ENCODE measurements at places on chromosomes 13 and 19.
A peak's percentile ranks its signal among the peaks of the same experiment; 100 is the strongest.

GRCh38 chr13:100811024-100811865, 136.7 kb upstream of the TMTC4 start:
- no peak for DNase-seq

DNA sequence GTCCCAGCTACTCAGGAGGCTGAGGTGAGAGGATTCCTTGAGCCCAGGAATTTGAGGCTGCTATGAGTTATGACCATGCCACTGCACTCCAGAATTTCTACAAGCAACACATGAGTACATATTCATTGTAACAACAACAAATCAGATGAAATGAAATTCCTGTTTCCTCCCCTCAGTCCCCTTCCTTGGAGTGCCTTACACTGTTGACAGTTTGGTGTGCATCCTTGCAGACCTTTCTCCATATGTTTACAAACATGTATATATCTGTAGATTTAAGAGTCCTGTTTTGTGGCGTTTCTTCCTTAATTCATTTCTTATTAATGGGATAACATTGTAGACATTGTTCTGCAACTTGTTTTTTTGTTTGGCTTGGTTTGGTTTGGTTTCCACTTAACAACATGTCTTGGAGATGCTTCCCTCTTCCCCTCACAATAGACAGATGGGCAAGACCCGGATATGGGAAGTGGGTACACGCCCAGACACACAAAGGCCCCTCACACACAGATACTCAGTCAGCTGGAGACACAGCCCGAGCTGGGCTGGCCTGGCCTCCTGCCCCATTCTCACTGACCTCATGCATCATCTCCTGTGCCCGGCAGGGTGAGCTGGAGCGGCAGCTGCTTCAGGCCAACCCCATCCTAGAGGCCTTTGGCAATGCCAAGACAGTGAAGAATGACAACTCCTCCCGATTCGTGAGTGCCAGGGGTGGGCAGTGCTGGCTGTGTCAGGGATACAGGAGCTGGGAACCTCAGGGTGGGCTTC, 21.7 kb downstream of the MYH14 start:
- DNase-seq, result no peak

DNA sequence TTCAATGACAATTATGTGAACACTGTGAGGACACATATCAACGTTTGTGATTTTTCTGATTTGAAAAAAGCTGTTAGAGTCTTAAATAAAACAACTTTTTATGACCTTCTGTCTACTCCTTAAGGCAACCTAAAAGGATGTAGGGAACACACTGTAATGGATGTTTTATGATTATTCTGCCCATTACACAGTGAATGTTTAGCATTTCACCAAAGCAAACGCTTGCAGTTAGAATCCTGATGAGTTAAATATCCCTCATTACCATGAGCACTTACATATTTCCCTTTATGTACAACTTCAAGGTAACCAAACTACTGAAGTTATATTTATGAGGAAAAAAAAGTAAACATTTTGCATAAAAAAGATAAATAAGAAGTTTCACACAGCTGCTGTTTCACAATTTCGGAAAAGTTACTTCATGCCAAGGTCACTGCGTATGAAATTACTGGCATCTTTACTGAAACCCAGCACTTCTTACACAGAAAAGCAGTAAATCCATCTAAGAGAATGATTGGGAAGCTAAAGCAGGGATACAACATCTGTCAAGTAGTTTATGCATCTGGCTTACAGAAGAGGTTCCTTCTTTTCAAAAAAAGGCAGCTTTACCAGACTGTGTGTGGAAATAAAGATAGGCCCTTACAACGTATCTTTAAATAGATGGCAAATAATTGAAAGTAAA, 733.7 kb upstream of the ATXN8OS start:
- DNase-seq, result no peak

- DNase-seq, result peak; percentile 82
Measured at GRCh38 chr19:18388100-18388959, 2.4 kb downstream of the GDF15 start.

GRCh38 chr13:98396071-98396710, 180.7 kb downstream of the STK24 start:
- no peak for DNase-seq

- no peak for DNase-seq
Measured at GRCh38 chr13:33410619-33411018, 125.1 kb upstream of the STARD13 start.

- no peak for DNase-seq
Measured at GRCh38 chr13:68927387-68928026, 1180.1 kb upstream of the ATXN8OS start.

GRCh38 chr13:98105929-98106336, 37.0 kb upstream of the FARP1 start:
- DNase-seq, result no peak

- no peak for DNase-seq
Measured at GRCh38 chr19:30449673-30450072, 77.5 kb downstream of the ZNF536 start.

All from substantia nigra (tissue), 51 donors.